GOT3 (cell line): ENCODE measurements at places on chromosomes 4 and X.

DNA sequence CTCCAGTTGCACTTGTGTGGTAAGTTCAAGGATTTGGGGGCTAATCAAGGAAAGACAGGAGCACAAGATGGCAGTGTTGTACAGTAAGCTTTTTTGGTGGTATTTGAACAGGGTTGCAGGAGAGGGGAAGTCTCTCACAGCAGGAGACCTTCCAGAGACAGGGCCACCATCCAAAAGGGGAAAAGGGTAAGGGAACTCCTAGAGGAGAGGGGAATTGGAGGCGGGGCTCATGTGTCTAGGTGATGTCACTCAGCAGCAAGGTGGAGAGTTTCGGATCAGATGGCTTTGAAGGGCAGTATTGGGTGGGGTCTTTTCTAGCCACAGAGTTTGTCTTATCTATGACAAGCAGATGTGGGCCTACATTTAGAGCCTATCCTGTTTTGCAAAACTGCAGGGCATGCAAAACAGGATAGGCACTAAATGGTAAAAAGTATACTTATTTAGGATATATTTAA, 13.4 kb upstream of the RNF175 start:
- DNase-seq = no peak

DNA sequence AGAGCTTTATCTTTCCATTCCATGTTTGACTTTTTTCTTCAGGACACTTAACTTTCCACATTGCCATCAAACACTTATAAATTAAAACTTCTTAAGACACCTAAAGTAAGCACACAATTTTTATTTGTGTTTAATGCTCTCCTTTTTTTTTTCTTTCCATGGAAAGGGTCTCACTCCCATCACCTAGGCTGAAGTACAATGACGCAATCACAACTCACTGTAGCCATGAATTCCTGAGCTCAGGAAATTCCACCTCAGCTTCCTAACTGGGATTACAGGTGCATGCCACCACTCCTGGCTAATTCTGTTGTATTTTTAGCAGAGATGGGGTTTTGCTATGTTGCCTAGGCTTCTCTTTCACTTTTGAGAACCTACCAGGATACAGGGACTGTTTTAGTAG, 7.3 kb downstream of the SMR3A start:
- no peak for DNase-seq

DNA sequence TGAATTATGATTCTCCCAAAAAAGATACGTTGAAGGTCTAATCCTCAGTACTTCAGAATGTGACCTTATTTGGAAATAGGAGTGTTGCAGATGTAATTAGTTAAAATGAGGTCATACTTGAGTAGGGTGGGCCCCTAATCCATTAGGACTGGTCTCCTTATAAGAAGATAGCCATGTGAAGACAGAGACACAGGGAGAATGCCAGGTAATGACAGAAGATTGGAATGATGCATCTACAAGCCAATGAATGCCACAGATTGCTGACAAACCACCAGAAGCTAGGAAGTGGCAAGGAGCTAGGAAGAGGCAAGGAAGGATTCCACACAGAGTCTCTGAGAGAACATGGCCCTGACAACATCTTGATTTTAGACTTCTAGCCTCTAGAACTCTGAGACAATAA, 7.4 kb upstream of the RPS6KA3 start:
- no peak for DNase-seq

GRCh38 chr4:140790765-140791164, 34.6 kb upstream of the TBC1D9 start:
- DNase-seq = no peak

DNA sequence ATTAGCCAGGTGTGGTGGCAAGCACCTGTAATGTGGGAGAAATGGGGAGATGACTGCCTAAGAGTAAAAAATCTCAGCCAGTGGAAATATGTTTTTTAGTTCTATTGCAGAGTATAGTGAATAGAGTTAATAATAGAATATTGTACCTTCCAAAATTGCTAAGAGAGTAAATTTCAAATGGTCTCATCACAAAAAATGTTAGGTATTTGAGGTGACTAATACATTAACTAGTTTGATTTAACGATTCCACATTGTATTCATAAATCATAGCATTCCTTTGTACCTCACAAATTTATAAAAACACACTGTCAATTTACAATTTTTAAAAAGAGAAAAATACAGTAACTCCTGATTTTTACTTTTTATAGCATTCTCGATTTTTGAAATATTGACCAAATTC, 681.5 kb upstream of the EPHA5 start:
- DNase-seq = no peak

- DNase-seq = no peak
Measured at GRCh38 chr4:94307231-94307871, 35.3 kb downstream of the HPGDS start.

DNA sequence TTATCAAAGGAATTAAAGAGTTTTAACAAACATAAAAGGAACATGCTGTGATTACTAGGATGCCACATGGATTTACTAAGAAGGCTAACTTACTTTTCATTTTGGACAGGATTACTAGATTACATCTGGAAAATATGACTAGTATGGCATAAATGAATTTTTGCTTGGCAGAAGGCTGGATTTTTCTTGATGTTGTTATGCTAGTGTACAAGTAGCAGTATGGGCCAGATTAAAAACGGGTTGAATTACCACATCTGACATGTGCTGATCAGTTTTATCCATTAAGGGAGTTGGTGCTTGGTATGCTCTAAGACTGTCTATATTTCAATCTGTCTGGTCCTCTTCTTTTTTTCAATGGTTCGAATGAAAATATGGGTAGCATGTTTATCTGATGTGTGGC, 70.5 kb downstream of the JADE1 start:
- no peak for DNase-seq

- no peak for DNase-seq
Measured at GRCh38 chr4:26406346-26406975, 83.8 kb downstream of the CCKAR start.

GRCh38 chr4:127698789-127699200, 31.4 kb upstream of the SLC25A31 start:
- DNase-seq = no peak

DNA sequence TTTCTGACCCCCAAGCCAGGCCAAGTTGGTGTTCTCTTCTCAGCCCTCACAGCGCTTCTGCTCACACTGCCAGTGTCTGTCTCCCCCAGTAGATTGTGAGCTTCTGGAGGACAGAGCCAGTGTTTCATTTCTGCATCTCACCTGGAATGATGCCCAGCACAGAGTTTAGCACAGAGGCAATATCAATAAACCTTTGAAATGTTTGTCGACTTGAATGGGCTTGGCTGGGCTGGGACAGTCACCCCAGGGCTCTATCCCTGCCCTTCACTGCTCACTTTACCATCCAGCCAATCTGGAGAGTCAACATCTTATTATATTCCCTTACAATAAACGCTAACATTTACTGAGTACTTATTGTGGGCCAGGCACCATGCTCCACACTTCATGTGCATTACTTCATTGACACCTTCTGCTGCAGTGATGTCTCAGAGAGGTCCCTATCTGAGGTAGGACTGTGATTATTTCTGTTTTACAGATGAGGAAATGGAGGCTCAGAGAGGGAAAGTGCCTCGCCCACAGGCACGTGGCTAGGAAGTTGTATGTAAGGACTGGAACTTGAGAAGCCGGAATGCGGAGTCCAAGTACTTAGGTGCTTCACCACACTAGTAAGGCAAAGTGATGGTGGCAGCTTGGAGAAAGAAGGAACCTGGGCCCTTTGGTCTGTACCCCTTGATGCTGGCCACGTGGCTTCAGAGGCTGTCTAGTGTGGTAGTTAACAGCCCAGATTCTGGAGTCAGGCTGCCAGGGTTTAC, 19.5 kb downstream of the EFNB1 start:
- no peak for DNase-seq
